Ascending aorta (tissue), 2 donors: ENCODE measurements at places on chromosomes 5 and 9.

- DNase-seq: no peak
These were observed 25.6 kb upstream of the TDRD7 start for GRCh38 chr9:97386265-97386633.

DNA sequence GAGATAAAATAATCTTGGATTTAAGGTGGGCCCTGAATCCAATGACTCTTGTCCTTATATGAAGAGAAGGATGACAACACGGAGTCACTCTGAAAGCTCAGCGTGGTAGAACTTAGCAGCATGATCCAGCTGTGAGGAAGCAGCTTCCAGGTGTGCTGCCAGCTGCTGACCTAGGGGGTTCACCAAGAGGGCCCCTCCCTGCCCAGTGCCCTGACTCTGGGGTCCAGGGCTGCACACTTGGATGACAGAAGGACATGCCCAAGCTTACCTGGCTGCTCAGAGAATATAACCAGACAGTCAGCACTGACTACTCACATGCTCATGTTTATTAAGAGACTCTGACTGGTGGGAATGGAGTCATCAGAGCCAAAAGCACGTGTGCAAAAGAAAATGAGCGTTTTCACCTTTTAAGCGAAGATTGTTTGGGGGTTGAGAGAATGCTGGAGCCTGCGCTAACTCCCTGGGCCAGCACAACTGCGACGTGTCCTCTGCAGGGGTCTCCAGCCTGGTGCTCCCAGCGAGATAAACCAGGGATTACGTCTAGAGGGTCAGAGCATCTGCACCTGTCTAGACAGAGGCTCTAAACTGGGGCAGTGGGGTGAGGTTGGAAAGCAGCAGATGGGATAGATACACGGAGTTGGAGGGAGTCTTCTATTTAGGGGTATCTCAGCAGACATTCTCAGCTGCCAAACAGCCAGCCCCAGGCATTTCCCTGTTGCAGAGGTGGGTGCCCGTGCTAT is 41.3 kb downstream of the ROPN1L start:
- no peak for DNase-seq

DNA sequence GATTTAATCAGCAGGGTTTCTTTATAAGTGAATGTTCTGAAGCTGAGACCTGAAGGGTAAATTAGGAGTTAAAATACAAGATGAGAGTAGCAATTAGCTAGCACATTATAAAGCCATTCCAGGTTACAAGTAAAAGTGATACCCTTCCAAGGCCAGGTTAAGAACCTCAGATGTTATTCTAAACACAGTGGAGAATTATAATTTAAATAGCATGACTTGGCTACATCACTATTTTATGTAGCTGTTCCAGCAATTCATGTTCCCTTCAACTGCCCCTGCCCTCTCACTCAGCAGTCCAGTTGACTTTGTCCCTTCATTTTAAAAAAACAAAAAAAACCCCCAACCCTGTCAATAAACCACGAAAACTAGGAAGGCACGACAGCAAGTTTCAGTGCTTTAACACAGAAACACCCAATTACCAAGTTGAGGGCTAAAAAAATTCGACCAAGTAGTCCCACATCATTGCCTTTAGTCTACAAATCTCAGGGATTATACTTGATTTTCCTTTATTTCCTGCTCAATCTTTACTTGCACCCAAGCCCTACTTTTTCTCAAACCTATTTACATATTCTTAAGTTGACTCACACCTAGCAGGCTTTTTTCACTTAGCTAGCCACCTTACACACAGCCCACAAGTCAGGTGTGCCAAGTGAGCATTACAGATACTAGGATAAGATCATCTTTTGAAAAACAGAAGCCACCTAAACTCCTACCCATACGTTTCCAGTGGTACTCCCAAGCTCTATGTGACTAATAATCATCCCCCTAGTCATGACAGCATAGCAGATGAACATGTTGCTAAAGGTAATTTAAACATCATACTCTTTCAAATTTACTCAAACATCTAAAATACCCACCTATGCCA is 3.4 kb downstream of the RPL37 start:
- DNase-seq: no peak

DNA sequence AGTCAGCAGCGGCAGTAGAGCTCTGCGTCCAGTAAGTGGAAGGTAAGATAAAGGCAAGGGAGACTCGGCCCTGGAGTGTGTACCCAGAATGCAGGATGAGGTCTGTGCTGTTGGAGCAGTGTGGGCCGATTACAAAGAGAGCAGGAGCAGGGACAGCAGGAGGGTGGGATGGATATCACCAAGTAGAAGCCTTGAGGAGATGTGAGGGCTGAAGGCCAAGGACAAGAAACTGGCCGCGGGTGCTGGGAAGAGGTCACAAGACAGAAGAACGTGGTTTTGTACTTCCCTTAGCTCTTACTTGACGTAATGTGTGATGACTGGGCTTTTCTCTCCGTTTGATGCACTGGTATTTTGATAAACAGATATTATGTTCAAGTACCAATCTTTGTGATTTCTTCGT is 43.7 kb downstream of the OR2V1 start:
- no peak for DNase-seq

DNA sequence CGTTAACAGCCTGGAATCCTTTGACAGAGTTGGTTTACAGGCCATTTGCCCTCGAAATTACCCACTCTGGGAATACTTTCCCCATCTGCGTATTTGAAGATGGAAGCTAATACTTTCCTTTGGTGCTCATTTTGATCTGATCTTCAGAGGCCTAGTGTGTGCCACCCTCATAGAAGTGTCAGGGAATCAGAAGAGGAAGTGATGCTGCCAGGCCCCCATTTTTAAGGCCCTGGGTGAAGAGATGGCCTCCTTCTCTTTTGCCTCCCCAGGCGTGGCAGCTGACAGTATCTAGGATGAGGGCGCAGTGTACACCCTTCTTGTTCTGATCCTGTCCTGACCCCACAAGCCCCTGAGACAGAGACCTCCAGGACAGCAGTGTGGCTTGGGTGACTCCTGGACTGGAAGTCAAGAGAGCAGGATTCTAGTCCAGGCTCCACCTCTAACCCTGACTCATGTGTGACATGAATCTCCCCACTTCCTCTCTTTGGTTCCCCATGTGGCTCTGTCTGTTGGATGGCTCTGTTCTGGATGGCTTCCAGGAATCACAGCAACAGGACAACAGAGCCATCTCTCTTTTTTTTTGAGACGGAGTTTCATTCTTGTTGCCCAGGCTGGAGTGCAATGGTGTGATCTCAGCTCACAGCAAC is 27.8 kb downstream of the CSF1R start:
- DNase-seq: no peak

- no peak for DNase-seq
These were observed 66.2 kb downstream of the FGF18 start for GRCh38 chr5:171485668-171486067.

- no peak for DNase-seq
These were observed 99.1 kb downstream of the KCNT1 start for GRCh38 chr9:135801070-135801469.

- DNase-seq: no peak
These were observed 545.8 kb upstream of the ARRDC3 start for GRCh38 chr5:91928754-91929521.

DNA sequence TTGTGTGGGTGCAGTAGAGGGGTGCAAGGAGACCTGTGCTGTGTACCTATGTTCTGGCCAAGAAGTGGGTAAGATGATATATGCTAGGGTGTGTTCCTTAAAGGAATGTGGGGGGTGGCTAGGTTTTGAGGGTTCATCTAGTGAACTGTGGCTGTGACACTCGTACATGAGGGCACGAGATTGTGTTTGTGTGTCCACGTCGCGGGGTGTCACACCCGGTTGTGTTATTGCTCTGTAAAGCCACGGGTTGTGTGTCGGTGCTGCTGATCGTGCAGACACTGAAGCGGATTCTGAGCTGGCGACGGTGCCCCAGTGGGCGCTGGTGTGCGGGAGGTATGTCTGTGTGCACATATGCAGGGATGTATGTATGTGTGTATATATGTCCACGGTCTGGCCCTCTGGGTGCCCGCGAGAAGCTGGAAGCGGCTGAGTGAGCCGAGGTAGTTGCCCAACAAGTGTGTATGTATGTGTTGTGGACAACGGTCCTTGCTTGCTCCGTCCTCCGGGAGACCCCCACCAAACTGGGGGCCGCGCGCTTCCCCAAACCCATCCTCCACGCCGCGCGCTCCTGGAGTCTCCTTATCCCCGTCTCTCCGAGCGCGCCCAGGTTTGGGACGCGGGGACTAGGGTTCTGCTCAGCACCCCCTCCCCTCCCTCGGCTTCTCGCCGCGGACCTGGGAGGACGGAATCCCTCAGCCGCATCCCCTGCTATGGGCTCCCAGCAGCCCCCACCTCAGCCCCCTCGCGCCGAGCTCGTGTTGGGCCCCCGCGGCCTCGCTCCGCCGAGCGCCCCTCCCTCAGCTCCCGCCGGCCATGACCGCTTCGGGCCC is 639 bp downstream of the PCDH1 start:
- DNase-seq: peak; percentile 62

- no peak for DNase-seq
These were observed 55.7 kb downstream of the SHC3 start for GRCh38 chr9:89122949-89123348.

DNA sequence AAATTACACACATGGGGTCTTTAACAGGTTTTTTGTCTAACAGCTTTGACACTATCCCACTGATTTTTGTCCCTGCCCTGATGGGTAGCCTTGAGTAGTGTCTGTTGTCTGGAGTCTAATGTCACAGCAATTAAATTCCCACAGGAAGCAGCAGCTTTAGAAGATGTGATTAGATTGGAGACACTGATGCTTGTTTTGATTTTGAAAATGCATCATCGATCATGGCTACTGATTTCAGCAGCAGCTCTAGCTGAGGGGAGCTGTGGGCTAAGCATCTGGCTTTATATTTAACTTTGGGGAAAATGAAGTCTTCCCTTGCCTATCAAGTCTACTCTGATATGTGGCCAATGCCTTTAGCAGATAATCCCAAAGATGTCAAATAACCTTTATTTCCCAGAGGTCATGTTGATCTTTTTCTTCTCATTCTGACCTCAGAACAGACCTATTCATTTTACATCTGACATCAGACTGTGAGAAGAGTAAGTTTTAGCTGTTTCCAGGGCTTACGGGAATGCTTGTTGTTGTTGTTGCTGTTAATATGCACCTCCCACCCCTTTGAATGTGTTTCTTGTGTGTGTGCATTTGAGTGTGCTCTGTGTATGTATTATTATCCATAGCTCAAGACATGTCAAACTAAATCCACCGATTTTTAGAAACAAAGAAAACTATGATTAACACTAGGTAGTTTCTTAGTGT is 704.9 kb upstream of the NUDT12 start:
- no peak for DNase-seq

GRCh38 chr5:171766875-171767274 is 18.7 kb upstream of the SMIM23 start:
- DNase-seq: no peak

GRCh38 chr5:168706655-168707069 is 127.5 kb upstream of the PANK3 start:
- no peak for DNase-seq

DNA sequence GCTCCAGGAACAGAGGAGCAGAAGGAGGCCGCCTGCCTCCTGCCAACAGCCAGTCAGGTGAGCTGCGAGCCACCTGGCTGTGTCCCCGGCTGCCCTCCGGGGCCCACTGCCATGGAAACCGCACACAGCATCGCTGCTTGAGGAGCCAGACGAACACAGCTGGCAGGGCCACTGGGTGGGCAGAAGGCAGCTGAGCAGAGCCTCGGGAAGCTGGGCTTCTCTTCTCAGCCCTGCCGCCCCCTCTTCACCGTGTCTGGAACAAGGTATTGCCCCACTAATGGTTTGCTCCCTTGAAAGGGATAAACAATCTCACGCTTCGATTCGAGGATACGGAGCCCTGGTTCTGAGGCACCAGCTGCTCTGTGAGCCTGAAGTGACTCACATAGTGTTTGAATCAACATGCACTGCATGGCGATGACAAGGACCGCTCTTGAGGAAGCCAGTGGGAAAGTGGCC is 63.7 kb upstream of the RUFY1 start:
- no peak for DNase-seq

DNA sequence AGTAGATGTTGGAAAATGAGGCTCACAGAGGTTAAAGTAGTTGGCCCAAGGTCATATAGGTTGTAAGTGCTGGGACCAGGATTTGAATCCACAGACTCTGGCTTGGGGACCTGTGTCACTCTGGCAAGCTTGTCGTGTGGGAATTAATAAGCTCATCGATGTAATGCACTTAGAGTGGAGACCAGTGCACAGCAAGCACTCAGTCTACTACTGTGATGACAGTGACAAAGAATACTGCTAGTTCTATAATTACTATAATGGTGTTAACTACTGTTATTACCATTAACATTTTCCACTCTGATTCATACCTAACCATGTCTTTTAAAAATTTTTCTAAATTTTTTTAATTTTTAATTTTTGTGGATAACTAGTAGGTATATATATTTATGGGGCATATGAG is 12.8 kb downstream of the PAM start:
- DNase-seq: no peak

DNA sequence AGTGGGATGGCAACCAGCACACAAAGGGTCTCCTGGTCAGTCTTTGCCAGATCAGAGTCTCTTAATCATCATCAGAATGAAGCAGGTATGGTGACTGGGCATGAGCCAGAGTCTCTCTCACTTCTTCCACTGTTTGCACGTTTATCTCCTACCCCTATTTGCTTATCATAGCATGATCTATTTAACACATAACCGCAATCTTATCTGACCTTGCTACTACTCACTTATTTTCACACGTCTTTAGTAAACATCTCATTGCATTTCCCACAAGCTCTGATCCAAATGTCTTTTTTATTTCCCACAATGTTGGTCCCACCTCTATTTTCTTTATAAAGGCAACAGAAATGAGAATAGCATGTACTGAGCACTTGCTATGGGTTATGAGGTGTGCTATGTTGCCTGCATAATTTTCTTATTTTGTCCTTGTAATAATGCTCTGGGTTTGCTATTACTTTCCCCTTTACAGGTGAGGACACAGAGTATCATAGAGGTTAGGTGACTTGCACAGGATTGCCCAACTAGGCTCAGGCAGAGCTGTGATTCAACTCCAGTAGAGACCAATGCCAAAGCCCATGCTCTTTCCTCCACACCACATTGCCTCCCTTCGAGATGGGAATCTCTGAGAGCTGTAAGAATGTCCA is 39.7 kb upstream of the IL7R start:
- DNase-seq: no peak

DNA sequence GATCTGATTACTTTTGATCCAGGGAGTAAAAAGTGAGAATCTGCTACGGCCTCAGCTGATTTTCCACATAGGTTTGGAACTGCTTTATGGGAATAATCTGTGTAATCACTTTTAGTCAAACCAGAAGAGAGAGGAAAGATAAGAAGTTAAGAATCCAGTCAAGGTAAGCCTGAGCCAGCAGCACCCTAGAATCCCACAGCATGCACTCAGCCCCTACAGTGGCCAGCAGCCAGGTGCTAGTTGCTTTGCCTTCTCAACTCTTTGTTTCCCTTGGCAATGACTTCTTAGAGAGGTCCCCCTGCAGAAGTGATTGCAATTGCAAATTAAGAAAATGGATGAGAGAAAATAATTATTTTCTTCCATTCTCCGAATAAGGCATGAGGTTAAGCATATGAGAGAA is 59.7 kb upstream of the TMED7 start:
- DNase-seq: no peak

DNA sequence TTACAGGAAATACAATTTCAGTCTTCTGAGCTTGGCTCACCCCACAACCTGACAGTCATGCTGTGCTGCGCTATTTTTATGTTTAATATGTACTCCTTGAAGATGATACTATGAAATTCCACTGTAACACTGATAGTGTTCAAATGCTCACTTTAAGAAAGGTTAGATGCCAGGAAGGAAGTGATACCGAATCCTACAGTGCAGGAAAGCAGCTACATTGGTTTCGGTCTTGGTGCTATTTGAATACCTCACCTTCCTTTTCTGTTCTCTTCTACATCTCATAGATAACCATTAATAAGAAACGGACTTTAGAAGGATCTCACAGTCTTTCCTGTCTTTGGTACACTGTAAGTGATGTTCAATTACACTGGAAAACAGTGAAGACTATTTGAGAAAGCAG is 117.6 kb downstream of the SEMA5A start:
- no peak for DNase-seq
